Natural killer cell treated with Interleukin-12 subunit alpha and Interleukin-12 subunit beta and Interleukin-15 and Interleukin-18, amount 100 ng/mL, for 72 hours (primary cell): ENCODE measurements at places on chromosomes 13 and 19.
A peak's percentile ranks its signal among the peaks of the same experiment; 100 is the strongest.

- no peak for DNase-seq
Measured at GRCh38 chr19:18441804-18442788, 4.2 kb upstream of the ISYNA1 start.

DNA sequence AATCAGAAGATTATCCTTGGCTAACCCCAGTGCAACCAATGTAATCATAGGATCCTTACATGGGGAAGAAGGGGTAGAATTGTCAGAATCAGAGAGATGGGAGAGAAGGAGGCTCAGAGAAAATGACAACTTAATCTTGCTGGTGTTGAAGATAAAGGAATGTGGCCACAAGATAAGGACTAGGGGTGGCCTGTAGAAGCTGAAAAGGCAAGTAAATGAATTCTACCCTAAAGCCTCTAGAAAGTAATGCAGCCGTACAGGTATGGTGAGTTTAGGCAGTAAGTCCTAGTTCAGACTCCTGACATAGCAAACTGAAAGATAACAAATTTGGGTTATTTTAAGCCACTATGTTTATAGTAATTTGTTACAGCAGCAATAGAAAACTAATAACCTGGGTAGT lies 718.5 kb downstream of the SLITRK6 start:
- no peak for DNase-seq

GRCh38 chr13:84126671-84127171 lies 244.4 kb upstream of the SLITRK1 start:
- DNase-seq, result peak; percentile 65

GRCh38 chr19:48746110-48746509 lies 599 bp downstream of the IZUMO1 start:
- DNase-seq, result no peak

GRCh38 chr13:89363144-89363543 lies 1692.0 kb downstream of the SLITRK5 start:
- no peak for DNase-seq

DNA sequence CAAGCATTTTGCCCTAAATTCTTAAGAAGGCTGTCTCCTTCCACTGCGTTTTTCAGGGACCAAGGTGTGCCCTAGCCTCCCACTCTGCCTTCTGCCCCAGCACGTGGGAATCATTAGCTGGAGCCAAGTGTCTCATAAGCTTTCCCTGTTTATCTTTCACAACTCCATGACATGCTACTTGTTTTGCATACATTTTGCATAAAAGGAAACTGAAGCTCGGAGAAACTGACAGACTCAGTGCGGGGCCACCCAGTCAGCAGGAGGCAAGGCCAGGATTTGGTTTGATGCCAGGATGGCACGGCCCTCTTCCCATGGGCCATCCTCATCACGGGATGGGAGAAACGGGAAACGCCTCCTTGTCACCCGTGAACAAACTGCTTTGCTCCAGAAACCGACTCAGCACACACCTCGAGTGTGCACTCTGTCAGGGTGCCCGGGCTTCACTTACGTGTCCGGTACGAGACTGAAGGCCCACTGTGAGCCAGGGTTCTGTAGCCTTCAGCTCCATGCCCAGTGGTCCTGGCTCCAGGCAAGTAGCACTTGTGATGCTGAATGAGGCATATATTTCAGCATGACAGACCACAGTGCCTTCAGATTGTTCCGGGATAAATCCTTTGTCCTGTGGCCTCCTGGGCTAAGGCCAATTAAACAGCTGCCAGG lies 9.6 kb downstream of the CEBPA start:
- no peak for DNase-seq

DNA sequence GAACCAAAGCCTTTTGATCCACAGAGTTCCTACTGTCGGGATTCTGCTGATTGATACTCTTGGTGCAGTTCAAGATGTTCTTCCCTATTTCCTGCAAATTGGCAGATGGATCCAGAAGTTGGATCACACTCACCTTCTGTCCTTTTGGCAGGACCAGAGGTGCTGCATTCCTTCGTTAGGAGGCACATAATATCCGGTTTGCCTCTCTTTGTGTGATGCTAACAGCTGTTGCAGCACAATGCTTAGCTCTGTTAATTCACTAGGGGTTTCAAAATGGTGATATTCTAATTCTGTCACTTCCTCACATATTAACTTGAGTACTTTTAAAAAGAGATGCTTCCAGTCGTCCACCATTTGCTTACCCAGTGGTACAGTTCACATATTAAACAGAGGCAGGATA lies 15.2 kb upstream of the CHST8 start:
- no peak for DNase-seq

DNA sequence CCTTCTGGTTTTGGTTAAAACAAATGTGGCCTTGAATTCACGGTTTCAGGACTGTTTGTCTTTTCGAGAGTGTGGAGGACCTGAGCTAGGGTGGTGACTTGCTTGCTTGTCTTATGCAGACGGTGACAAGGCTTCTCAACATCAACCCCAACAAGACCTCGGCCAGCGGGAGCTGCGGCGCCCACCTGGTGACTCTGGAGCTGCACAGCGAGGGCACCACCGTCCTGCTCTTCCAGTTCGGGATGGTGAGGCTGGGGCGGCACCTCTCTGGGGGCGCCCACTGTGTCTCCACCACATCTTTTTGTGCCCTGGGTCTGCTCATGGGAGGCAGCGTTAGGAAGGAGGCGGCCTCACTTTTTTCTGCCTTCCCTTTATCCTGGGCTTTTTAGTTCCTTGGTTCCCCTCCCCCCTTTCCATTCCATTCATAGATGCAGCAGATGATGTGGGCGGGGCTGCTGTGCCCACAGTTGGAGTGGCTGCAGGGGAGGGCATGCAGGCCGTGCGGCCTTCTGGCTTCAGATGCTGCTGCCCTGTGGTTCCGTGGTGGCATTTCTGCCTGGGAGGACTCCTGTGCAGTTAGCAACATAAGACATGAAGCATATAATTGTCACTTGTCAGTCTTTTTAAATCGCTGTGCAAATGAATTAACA lies 23.3 kb downstream of the LAMP1 start:
- DNase-seq, result no peak

DNA sequence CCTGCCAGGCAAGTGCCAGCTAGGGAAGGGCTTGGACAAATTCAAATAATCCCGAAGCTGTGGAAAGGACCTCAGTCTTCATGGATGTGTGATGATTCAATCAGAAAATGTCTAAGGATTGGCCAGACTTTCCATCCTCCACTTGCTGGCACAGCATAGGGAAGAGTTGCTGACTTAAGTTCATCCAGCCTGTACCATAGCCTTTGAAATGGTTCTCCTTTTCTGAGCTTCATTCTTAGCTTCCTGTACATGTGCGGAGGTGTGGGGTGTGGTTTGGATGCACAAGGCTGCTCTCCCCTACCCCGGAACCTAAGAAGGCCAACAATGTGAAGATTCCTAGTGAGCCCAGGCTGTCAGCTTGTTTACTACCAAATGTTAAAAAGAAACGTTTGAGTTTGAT lies 959 bp upstream of the IGFL3 start:
- no peak for DNase-seq

- DNase-seq, result no peak
Measured at GRCh38 chr13:21557995-21558394, 46.0 kb downstream of the MICU2 start.

GRCh38 chr19:41264581-41265394 lies 616 bp downstream of the HNRNPUL1 start:
- DNase-seq, result peak; percentile 70

DNA sequence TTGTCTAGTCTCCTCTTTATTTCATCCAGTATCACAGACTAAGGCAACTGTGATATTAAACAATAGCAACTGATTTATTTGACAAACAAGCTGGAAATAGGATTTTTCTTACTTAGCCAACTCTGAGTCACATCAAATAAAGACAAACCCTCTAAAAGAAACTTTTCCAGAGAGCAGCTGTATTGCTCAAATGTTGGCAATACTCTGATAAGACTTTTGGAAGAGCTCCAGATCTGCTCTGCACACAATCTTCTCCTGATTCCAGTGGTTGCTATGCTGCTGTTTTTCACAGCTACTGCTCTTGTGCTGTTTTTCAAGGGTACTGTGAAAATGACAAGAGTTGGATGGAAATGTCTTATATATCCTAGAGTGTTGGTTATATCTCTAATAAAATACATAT lies 1479.2 kb downstream of the SLITRK5 start:
- DNase-seq, result no peak

- DNase-seq, result no peak
Measured at GRCh38 chr19:2846180-2846894, 5.1 kb downstream of the ZNF555 start.

GRCh38 chr19:16076154-16076957 lies at the start of gene TPM4:
Gene TPM4, plus strand, starts transcription at chr19:16076495. Its CDS starts 71 bp downstream, at chr19:16076566.
- DNase-seq, result peak; percentile 93

DNA sequence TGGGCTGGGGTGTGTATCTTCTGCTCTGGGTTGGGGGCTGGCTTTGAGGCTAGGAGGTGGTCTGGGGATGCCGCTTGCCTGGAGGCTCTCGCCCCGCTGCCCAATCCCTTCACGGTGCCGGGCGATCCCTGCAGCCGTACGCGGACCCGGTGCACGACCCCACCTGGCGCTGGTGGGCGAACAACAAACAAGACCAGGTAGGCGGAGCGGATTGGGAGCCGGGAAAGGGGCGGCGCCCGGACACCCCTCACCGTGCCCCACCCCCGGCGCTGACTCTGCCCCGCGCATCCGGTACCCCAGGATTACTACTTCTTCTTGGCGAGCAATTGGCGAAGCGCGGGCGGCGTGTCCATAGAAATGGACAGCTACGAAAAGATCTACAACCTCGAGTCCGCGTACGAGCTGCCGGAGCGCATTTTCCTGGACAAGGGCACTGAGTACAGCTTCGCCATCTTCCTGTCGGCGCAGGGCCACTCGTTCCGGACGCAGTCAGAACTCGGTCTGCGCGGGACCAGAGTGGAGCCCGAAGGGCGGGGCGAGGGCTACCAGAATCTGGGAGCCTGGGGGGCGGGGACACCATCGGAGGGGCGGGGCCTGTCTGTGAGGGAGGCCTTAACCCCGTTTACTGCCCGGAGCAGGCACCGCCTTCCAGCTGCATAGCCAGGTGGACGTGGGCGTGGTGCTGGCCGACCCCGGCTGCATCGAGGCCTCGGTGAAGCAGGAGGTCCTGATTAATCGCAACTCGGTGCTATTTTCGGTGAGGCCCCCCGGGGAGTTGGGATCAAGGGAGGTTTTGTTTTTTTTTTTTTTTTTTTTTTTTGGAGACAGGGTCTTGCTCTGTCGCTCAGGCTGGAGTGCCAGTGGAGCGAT lies 12.1 kb upstream of the PSMD8 start:
- DNase-seq, result peak; percentile 85

DNA sequence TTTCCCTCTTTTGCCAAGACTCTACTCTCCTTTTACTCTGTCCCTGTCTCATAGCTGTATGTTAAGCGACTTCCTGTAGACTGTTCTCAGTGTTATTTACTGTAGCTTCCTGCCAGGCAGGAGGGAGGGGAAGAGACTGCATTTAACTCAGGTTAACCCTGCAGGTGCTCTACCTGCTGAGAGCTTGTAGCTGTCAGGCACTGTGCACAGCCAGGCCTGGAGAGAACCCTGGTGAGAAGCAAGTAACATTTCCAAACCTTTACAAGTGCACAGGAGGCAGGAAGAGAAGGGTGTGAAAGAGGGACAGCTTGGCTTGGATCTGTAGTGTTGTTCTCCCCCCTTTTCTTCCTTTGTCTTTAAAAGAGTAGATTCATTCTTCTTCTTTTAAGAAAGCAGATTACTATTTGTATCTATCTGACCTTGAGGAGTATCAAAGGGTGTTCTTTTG lies 167.1 kb downstream of the LMO7 start:
- no peak for DNase-seq

DNA sequence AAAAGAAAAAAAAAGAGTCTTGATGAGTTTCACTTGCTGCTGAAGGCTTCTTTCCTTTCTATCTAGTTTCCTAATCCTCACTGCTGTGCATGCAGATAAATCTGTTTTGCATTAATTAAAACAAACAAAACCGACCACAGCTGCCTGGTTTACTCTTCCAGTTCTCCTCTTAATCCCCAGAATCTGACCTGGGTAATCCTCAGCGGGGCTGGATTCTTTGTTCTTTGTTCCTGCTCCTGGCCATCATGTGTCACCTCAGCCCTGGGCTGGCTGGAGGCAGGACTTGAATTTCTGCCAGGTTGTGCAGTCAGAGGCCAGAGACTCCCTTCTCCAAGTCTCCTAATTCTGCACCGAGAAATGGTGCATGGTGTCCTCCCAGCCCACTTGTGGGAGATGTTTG lies 52.2 kb upstream of the CYP4F8 start:
- no peak for DNase-seq

- DNase-seq, result no peak
Measured at GRCh38 chr13:106905380-106906162, 337.6 kb upstream of the ARGLU1 start.

DNA sequence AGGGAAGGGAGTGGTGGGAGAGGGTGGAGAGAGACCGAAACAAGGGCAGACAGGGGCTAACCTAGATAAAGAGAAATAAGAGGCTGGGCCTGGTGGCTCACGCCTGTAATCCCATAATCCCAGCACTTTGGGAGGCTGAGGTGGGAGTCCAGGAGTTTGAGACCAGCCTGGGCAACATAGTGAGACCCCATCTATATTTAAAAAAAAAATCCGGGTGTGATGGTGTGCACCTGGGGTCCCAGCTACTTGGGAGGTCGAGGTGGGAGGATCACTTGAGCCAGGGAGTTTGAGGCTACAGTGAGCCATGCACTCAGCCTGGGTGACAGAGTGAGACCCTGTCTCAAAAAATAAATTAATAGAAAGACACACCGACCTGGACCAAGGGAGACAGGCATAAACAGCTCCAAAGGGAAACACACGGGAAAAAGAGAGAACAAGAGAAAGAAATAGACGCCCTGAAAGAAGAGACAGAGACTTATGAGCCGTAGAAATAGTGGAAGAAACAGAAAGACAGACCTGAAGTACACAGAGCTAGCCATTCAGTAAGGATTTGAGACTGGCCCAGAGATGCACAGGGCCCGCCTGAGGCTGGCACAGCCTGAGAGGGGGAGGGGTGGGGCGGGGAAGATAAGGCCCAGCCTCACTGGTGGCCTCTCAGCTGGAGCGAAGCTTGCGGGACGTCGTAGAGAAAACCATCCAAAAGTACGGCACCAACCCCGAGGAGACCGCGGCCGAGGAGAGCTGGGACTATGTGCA lies 2.2 kb downstream of the CD37 start:
- no peak for DNase-seq

DNA sequence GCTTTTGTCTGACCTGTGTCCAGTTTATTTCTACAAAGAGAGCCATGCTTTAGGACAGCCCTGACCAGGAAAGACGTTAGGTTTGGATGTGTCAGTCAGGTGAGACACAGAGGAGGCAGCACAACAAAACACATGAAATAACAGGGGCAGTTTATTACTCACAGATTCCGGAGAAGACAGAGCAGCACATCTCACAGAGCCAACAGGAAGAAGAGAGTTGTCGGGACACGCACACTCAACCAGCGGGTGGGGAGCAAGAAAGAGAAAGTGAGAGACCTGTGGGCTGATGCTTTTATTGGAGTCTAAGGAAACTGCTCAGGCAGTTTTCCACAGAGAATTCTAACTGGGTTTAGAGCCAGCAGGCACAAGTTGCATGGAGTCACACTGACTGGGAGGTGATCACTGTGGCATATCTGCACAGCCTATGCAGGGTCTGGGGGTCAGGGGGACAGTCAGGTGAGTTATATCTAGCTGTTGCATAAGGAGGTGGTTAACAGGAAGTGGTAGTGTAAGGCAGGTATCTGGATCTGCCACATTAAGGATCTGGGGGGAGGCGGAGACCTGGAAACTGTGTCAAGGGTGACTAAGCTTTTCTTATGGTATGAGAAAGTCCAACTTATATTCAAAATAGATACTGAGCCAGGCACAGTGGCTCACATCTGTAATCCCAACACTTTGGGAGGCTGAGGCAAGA lies 24.1 kb upstream of the CEACAM20 start:
- DNase-seq, result no peak
